ENCODE measurements at places on chromosomes 13 and 19.

DNA sequence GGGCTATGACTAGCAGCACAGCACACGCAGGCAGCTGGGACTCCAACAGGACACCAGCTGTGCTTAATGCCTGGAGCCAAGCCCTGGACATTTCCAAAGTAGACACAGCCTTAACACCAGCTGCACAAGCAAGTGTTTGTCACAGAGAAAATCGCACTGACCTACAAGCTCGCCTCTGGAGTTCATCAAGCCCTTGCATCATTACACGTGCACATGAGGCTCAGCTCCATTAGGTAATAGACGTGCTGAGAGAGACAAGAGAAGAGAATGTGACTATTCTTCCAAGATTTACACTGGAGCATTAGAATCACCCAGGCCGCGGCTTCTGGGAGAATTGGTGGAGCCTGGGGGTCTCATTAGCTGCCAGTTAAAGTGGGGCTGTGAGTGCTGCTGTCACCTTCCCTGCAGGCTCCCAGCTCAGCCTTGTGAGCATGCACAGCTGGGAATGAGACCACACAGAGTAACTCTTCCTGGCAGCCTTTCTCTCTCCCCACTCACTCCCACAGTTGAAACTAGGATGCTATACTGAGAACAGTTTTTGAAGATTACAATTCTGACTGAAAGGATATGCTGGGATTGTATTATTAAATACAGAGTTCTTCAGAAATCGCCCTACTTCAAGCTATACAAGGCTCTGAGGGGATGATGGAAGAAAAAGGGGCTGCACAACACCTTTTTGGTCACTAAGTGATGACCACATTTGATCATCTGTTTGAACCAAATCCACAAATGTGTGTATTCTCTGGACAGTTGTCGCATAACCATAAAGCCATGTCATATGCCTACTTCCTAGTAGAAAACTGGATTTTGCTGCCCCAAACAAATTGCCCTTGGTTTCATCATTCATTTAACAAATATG, 10.5 kb downstream of the STOML3 start:
- DNase-seq = no peak

DNA sequence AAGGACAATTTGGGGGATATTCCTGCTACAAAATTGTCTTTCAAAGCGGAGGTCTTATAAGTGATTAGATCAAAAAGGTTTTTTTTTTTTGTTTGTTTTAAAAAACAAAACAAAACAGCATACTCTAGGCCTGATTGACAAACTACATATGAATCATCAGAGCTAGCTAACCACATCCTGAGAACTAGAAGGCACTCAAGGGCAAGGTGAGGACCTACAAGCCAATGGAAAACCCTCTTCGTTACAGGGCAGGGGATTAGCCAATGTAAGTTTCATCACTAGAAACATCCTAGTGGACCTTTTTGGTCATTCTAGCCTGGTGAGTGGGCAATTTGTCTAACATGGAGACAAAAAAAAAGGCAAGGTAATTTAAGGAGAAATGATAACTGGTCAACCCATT, 428.6 kb downstream of the RFC3 start:
- DNase-seq = no peak

DNA sequence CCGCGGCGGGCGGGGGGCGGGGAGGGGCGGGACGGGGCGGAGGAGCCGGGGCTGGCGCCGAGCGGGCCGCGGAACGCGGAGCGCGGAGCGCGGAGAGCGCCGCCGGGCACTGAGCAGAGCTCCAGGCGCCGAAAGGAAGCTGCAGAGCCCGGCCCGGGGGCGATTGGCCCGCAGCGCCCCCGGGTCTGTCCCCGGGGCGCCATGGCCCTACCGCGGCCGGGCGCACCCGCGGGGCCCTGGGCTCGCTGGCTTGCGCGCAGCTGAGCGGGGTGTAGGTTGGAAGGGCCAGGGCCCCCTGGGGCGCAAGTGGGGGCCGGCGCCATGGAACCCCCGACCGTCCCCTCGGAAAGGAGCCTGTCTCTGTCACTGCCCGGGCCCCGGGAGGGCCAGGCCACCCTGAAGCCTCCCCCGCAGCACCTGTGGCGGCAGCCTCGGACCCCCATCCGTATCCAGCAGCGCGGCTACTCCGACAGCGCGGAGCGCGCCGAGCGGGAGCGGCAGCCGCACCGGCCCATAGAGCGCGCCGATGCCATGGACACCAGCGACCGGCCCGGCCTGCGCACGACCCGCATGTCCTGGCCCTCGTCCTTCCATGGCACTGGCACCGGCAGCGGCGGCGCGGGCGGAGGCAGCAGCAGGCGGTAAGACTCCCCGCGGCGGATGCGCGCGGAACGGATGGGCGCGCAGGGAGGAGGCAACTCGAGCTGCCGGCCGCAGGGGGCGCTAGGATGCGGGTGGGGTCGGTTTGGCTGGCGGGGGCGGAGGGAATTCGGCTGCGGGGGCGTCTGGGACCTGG, at the start of gene PDE4A:
PDE4A (plus strand) TSS at position 95 of the 796 bp plus-strand sequence; CDS start at position 322, 227 bp downstream.
- DNase-seq = no peak

DNA sequence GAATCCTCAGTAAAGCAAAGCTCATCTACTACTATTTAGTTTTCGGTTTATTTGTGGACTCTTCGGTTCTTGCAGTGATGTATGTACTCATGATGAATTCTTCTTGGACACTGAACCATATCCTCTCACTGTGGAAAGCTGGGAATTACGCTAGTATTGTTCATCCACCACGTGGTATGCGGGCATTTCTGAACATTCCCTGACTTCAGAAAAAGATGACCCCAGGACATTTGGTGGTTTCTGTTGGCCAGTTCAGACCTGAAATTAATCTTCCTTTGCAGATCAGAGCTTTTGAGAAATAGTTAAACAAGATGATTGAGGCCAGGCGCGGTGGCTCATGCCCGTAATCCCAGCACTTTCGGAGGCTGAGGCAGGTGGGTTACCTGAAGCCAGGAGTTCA, 25.3 kb upstream of the FBN3 start:
- no peak for DNase-seq

- DNase-seq = no peak
Observed at GRCh38 chr13:44795176-44795575, 194.1 kb downstream of the NUFIP1 start.

- DNase-seq = no peak
Observed at GRCh38 chr13:44051918-44052675, 172.4 kb downstream of the LACC1 start.

- DNase-seq = no peak
Observed at GRCh38 chr13:90553159-90553558, 794.3 kb upstream of the MIR17HG start.

- no peak for DNase-seq
Observed at GRCh38 chr19:46944123-46944748, 75.4 kb upstream of the NPAS1 start.

- no peak for DNase-seq
Observed at GRCh38 chr13:41763782-41764181, 197.1 kb downstream of the VWA8 start.

GRCh38 chr13:21080593-21080891, 19.2 kb upstream of the LATS2 start:
- no peak for DNase-seq

DNA sequence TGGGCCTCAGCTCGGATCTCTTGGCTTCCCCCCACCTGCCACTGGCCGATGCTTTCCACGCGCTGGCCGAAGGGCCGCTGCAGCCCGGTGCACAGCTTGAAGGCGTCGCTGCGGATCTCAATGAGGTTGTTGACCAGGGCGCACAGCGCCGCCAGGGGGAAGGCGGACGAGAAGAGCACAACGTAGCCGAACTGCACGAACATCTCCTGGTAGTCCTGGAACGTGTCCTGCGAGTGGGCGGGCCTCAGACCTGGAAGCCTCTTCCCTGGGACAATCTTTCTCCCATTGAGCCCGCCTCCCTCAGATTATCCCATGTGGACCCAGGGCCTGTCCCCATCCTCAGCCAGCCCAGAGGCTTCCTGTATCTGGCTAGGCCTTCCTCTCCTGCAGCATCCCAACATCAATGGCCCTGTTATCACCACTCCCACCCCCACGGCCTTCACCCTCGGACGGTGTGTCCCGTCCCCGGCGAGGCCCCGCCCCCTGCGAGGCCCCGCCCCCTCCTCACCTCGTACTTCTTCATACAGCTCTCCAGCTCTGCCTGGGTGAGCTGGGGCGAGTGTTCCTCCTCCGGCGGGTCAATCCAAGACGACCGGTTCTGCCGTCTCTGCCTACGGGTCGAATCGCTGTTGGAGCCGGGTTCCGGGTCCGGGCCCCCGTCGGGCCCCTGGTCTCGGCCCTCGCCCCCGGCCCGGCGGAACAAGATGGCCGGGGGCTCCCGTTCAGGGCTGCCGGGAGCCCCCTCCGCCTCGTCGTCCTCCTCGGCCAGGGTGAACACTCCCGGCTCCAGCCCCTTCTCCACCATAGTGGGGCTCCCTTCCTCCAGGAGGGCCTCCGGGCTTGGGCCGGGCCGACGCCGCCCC, 6.8 kb downstream of the ANO8 start:
- peak; percentile 77 for DNase-seq

GRCh38 chr19:33234736-33235135, 9.1 kb upstream of the SLC7A10 start:
- no peak for DNase-seq

GRCh38 chr19:12893582-12893981, 2.6 kb downstream of the GCDH start:
- DNase-seq = no peak

DNA sequence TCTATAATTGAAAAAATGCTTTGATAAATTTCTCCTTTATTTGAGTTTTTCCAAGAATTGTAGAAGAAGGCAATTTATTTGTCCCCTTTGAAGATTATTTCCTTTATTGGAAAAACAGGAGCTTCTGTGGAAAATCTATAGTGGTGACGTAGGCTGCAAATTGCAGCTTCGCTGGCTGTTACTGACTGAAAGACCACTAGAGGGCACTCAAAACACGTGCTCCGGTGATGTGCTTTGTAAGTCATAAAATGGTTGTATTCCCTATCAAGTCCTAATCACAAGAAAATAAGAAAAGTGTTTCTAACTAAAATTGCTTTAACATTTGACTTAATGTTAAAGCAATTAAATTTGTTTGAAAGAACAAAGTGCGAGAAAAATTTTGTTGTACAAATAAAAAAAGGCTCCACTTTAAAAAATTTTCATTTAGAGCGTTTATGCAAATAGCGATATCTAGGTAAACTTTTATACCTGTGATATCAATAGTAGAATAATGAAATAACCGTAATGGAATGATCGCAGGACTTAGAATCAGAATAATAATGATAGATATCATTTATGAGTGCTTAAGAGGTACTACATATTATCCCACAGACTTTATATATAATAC, 638.2 kb upstream of the SPRY2 start:
- DNase-seq = no peak

DNA sequence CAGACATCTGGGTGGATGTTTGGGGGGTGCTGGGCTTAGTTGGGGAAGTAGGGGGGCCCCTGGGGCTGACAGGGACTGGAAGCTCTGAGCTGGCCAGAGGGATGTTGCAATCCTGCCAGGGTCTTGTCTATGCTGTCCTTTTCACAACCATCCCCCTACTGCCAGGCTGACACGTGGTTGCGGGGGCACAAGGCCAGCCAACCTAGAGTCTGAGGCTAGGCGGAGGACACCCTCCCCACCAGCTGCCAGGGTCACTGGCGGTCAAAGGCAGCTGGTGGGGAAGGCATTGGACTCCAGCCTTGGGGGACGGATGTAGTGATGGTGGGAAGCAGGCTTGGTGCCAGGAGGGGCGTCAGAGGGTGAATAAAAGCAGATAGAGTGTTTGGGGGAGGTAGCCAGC, 1.6 kb upstream of the APOC1 start:
- no peak for DNase-seq

DNA sequence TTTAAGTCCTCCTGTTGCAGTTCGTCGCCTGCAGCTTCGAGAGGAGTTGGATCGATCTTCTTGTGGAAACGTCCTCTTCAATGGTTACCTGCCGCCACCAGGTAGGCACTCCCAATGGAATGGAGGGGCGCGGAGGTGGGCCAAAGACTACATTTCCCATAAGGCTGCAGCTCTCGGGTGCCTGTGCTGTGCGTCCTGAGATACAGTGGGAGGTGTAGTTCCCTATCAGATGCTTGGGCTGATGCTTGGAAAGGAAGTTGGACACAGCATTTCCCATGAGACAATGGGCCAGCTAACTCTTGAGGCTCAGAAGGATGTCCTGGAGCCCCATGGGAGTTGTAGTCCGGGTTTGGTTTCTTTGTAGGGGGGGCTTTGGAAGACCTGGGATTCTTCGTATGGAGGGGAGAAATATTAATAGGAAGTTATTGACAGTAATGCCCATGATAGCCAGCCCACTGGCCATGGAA, 1.8 kb downstream of the SHKBP1 start:
- DNase-seq = no peak

DNA sequence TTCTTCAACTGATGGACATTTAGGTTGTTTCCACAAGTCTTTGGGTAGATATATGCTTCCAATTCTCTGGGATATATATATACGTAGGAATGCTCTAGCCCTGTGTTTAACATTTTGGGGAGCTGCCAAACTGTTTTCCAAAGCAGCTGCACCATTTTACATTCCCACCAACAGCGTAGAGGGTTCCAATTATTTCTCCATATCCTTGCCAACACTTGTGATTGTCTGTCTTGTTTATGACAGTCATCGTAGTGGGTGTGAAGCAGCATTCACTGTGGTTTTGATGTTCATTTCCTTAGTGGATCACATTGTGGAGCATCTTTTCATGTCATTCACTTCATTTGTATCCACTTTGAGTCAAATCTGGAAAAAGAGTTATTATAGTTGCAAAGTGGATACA, 4.7 kb upstream of the CBLC start:
- no peak for DNase-seq

GRCh38 chr13:50435011-50435410, 408.5 kb downstream of the DLEU7 start:
- no peak for DNase-seq

GRCh38 chr13:45105895-45106294, 14.4 kb upstream of the GTF2F2 start:
- no peak for DNase-seq

GRCh38 chr19:16066611-16067104, 9.6 kb upstream of the TPM4 start:
- peak; percentile 44 for DNase-seq

- no peak for DNase-seq
Observed at GRCh38 chr13:48181482-48182145, 51.4 kb upstream of the ITM2B start.

DNA sequence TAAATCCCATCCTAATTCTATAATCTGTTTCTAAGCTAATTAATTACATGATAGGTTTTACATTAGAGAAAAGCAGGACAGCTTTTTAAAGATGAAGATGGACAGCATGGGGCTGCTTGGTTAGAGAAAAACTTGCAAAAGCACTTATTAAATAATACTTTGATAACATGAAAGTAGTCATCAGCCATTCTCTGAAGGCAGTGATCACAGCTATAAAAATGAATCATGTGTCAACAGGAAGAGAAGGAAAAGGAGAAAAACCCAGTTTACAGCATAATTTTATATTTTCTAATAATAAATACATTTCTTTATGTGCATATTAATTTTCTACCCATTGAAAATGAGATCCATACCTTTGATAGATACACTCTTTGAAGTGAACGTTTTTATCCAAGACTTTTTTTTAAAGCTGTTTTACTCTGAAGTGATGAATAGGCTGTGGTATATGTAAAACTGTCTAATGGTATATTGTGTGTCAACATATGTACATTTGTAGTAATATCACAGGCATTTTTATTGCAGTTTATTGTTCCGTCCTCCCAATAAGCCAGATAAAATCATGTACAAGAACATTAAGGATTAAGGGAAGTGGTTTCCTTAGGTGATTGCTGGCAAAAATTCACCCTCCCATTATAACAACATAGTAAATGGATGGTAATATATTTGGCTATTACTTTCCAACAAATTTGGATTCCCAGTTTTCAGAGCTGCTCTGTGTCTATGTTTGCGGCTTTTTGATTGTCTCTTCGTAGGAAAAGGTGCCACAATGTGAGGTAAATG, 1.3 kb upstream of the KLF5 start:
- DNase-seq = no peak
